Tibial nerve (tissue), 4 donors: ENCODE measurements at places on chromosomes 3 and 15.

DNA sequence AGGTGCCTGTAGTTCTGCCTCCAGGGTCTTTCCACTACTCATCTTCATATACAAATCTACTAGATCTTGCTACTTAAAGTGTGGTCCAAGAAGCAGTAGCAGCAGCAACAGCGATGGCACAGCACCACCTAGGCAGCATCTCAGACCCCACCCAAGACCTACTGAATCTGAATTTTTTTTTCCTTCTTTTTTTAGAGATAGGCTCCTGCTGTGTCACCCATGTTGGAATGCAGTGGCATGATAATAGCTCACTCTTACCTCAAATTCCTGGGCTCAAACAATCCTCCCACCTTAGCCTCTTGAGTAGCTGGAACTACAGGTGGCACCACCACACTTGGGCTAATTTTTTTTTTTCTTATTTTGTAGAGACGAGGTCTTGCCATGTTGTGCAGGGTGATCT is 346.7 kb upstream of the TGFBR2 start:
- H3K36me3 ChIP-seq: no peaks in the 10 kb centered on the region
- no peak for DNase-seq
- H3K27me3 ChIP-seq: no peaks in the 10 kb centered on the region
- no peak overlapping the region for H3K4me3 ChIP-seq

DNA sequence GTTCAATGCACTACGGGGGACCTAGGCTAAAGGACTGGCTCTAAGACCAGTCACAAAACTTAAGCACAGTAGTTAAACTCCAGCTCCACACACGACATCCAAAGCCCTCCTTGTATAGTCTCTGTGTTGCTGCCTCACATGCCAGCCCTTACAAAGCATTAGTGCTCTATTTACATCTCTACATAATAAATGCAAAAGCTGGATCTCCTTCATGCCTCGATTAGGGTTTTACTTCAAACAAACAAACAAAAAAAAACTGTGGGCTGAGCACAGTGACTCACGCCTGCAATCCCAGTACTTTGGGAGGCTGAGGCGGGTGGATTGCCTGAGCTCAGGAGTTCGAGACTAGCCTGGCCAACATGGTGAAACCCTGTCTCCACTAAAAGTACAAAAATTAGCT is 9.6 kb downstream of the PGBD4 start:
- H3K4me3 ChIP-seq: no peak overlapping the region
- H3K27me3 ChIP-seq: no peaks in the 10 kb centered on the region
- no peak overlapping the region for H3K27ac ChIP-seq

DNA sequence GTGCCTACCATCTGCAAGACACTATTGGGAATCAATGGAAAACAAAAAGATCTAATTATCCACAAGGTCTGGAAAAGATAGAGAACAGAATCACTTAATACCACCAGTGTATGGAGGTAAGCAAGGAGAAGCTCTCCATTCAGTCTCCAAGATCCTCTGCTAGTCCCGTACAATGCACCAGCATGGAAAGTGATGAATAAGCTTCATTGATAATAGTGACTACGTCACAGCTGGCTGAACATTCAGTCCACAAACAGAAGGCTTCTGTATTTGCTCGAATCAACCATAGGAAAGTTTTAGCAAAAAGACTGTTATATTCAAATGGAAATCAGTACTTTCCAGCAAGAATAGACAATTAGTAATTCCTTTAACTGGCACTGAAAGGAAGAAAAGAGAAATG is 42.9 kb downstream of the IGSF11 start:
- H3K27me3 ChIP-seq: no peaks in the 10 kb centered on the region
- H3K4me3 ChIP-seq: no peak overlapping the region
- no peaks in the 10 kb centered on the region for H3K36me3 ChIP-seq
- H3K4me1 ChIP-seq: no peaks in the 10 kb centered on the region

DNA sequence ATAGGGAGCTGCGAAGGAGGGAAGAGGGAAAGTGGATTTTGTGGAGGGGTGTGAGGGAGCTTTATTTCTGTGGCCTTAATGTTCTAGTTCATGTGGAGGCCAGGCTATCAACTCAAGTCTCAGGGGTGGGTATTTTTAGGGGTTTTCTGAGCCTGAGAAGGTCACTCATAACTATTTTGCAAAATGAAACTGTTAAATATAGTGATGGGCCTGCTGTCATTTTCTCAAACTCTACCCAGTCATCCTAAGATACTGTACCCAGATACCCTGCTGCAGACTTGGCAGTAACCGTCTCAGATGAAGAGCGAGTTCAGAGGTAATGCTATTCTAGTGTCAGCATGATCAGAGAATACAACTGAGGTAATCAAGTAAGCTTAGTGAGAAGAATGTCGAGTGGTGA is 545.0 kb upstream of the TBL1XR1 start:
- no peaks in the 10 kb centered on the region for H3K4me1 ChIP-seq
- H3K36me3 ChIP-seq: no peaks in the 10 kb centered on the region
- no peaks in the 10 kb centered on the region for H3K27me3 ChIP-seq
- no peak overlapping the region for H3K27ac ChIP-seq
- no peak for DNase-seq
- H3K4me3 ChIP-seq: no peak overlapping the region

DNA sequence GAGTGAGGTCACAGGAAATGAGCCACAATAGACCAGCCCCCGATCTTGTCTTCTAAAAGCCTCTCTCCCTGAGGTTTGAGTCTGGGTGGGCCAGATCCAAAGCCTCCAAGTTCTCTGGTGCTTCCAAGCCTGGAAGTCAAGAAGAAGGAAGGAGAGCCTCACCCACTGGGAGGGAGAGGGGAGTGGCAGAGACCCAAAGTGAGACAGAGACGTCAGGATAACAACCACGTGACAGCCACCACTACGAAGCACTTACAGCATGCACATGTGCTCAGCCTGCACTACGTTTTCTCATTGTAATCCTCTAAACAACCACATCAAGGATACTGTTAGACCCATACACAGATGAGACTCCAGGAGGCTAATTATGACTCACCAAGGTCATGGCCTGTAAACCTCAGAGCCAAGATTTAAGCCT is 197.3 kb upstream of the LINGO1 start:
- no peaks in the 10 kb centered on the region for H3K36me3 ChIP-seq
- no peak overlapping the region for H3K27ac ChIP-seq
- H3K4me1 ChIP-seq: no peaks in the 10 kb centered on the region

GRCh38 chr15:78177447-78177873 is 28.3 kb downstream of the IDH3A start:
- H3K27ac ChIP-seq: no peak overlapping the region
- DNase-seq: no peak
- H3K4me3 ChIP-seq: no peak overlapping the region
- H3K27me3 ChIP-seq: no peaks in the 10 kb centered on the region
- H3K36me3 ChIP-seq: no peaks in the 10 kb centered on the region
- H3K4me1 ChIP-seq: no peaks in the 10 kb centered on the region

DNA sequence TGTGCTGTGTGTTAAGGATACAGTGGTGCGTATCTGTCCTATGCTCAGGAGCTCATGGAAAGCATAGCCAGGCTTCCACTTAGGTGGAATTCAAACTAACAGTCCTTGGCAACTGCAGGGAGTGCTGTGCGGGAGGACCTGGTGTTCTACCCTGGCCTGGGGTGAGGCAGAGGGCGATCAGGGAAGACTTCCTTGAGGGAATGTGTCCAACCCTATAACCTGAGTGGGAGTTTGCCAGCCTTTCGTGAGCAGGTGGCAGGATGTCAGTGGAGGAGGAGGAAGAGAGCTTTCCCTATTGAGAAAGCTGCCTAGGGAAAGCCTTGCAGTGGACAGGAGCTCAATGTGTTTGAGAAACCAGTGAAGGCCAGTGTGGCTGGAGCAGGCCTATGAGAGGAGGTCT is 271.1 kb upstream of the C2CD4B start:
- peak overlapping the region; percentile 4 for H3K27ac ChIP-seq
- no peaks in the 10 kb centered on the region for H3K36me3 ChIP-seq
- no peaks in the 10 kb centered on the region for H3K27me3 ChIP-seq
- DNase-seq: no peak

DNA sequence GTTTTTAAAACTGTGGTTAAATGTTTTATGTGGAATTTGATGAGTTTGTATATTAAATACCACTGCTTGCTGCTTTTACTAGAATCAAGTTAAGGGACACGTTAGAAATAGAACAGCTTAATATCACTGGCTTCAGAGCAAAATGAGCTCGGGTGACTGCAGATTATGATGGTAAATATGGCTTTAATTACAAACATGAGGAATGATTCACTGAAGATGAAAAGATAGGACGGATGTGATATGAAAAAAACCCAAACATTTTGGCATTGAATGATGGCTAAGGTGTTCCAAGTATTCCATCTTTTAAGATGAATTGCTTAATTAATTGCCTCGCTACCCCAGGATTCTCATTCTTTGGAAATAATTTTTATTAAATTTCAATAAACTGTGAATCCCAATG is 33.7 kb downstream of the SLC24A1 start:
- H3K4me3 ChIP-seq: no peak overlapping the region
- no peak overlapping the region for H3K27ac ChIP-seq
- H3K36me3 ChIP-seq: peaks cover 73% of the 10 kb centered on the region
- H3K27me3 ChIP-seq: no peaks in the 10 kb centered on the region
- no peaks in the 10 kb centered on the region for H3K4me1 ChIP-seq
- DNase-seq: no peak

DNA sequence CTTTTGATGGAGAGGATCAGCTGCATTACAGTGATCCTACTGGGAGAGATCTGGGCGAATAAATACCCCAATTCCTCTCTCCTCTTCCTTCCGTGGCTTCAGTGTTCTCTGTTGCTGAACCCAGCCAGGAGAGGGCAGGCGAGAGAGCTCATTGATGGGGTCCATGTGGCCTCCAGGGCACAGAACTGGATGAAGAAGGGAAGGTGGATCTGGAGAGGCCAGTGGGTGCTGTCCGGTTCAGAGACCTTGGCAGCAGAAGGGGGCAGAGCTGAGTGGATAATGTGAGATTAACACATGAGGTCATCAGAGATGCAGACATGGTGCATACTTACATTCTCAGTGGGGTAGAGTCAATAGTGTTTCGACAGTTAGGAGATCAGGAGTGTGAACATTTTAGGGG is 193.6 kb downstream of the CLSTN2 start:
- no peak for DNase-seq
- H3K36me3 ChIP-seq: no peaks in the 10 kb centered on the region
- H3K27ac ChIP-seq: no peak overlapping the region
- no peak overlapping the region for H3K4me3 ChIP-seq
- H3K4me1 ChIP-seq: peaks cover 3% of the 10 kb centered on the region

DNA sequence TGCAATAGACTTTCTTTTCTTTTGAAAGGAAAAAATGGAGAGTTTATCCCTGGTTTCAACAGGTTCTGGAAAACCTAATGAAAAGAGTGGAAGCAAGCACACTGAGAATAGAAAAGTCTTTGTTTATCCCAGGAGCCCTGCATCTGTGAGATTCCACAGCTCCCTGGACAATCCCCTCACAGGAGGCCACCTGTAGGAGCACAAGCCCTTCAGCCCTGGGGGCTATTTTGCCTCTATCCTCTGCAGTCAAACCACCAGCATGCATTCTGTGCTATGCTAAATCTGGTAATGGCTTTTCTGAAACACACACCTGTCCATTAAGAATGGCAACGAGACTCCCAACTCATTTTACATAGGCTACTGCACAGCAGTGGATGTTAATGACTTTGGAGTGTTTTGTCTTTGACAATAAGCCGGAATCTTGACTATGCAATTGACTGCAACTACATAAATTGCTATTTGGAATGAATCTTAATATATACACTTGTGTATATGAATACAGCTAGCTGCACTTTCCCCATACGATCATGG is 369.4 kb downstream of the NR2F2 start:
- no peaks in the 10 kb centered on the region for H3K27me3 ChIP-seq
- no peak for DNase-seq
- no peak overlapping the region for H3K4me3 ChIP-seq
- no peaks in the 10 kb centered on the region for H3K4me1 ChIP-seq

- no peak for DNase-seq
- no peak overlapping the region for H3K4me3 ChIP-seq
- peaks cover 4% of the 10 kb centered on the region for H3K36me3 ChIP-seq
- H3K27ac ChIP-seq: no peak overlapping the region
- no peaks in the 10 kb centered on the region for H3K4me1 ChIP-seq
- H3K27me3 ChIP-seq: no peaks in the 10 kb centered on the region
These were observed 54.4 kb downstream of the DNAH1 start for GRCh38 chr3:52370531-52370930.
